HS-27A (cell line): ENCODE measurements at places on chromosomes 5 and 9.

DNA sequence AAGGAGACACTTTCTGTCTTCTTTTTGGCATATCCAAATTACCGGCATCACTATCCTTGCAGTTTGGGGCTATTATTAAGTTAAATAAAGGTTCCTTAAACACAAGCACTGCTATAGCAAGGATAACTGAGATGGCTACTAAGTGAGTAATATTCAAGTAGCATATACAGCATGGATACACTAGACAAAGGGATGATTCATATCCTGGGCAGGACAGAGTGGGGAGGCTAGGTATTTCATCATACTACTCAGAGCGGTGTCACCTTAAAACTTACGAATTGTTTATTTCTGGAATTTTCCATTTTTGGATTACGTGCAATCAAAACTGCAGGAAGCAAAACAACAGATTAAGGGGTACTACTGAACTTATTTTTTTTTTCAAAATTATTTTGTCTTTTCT is 54.1 kb downstream of the FER start:
- DNase-seq: peak; percentile 54

DNA sequence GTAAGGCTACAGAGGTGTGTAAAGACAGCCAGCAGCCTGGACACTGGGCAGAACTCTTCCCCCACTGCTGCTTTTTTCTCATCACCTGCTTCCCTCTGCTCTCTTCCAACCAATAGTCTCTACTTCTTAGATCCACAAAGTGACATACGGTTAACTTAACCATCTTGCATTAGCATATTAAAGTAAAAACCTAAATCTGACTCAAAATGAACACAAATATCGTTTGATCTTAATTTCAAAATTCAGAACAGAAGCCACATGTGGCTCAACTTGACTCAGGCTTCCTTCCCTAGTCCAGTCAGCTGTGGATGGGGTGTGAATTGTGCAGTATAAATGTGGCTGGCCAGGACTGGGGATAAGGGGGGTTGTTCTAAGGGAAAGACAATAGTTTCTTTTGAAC is 114.3 kb downstream of the STARD4 start:
- DNase-seq: no peak

GRCh38 chr5:74360535-74361210 is 279.9 kb downstream of the ENC1 start:
- no peak for DNase-seq

DNA sequence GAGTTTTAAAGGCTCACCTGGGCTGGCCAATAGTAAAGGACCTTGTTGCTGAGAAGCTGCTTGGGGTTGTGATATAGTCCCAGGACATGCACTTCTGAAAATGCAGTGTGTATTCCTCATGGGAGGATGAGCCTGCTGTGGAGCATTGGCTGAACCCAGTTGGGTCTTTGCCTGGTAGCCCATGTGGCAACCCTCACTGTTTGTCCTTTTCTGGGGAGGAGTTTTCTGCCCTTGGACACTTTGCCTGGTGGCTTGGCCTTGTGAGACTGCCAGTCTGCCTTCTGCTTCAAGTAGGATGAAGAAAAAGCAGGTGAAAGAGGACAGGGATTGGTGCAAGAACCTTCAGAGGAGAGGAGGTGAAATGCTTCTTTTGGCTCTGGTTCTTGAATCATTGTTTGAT is 4.0 kb downstream of the TENT4A start:
- DNase-seq: no peak

DNA sequence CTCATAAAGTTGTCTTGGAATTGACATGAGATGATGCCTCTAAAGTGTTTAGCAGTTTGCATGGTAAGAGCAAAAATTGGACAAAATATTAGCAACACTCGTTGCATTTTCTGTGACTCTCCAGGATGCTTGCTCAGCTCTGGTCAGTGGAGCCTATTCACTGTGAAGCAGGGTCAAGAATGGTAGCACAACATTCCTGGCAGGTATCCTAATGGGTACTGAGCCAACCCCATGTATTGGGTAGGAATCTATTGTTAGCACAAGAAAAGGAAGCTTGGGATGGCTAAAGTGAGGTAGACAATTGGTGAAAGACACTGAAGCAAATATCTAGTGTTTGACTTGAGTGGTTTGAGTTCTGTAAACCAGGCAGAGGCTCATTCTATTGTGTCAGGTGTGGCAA is 10.4 kb upstream of the ACTBL2 start:
- DNase-seq: no peak

GRCh38 chr5:39228596-39228995 is 9.2 kb upstream of the FYB1 start:
- no peak for DNase-seq

DNA sequence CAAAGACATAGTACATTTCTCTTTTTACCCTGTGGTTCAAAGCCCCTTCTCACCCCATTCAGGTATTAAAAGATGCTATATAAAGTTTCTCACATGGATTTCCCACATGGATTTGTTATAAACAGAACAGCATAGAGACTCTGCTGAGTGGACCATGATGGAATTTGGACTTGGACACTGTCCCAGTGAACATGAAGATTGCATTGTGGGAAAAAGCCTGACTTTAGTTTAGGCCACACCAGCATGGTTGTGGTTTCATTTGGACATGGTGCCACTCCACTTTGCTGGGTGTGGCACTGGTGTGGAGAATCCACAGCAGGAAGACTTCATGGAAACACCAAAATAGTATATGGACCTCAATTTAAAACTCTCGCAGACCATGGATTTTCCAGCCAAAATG is 124.6 kb downstream of the ARHGAP26 start:
- no peak for DNase-seq

GRCh38 chr9:73264631-73265030 is 113.0 kb downstream of the ANXA1 start:
- no peak for DNase-seq

GRCh38 chr5:90696153-90696552 is 137.6 kb downstream of the ADGRV1 start:
- no peak for DNase-seq

- DNase-seq: no peak
Observed at GRCh38 chr5:9339206-9339818, 206.6 kb downstream of the SEMA5A start.

DNA sequence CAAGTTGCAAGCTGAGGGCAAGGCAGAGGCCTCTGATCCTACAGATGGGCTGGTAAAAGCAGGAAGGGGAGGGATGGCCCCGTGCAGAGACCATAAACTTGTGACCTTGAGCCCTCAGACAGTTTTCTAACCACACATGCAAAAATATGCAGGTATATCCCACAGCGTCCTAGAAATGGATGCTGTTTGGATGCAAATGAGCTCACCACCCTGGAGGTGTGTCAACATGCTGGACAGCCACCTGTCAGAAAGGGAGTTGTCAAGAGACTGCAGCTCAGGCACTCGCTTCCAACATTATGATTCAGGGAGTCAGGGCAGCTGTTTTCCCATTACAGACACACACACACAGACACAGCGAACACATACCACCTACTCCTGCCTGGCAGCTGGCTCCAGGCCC is 97.3 kb upstream of the PANK3 start:
- DNase-seq: no peak

DNA sequence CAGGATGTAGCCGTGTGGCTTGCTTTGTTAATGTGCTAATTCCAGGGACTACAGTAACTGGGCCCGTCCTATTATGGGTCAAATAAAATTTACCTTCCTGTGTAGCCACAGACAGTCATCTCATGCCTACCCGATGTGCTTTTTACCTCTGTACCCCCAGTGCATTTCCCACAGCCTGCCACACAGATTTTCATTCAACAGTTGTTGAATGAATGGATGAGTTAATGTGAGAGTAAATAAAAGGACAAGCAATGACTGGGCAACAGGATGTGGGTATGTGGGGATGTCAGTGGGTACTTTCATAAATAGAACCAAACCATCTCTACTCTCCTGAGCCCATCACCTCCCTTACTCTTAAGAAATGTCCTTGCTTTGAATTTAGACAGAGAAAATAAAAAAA is 441.2 kb upstream of the ZNF462 start:
- no peak for DNase-seq

GRCh38 chr5:139193928-139194327 is 4.2 kb downstream of the SIL1 start:
- DNase-seq: no peak

- DNase-seq: no peak
Observed at GRCh38 chr9:70641031-70641430, 226.6 kb upstream of the KLF9 start.

DNA sequence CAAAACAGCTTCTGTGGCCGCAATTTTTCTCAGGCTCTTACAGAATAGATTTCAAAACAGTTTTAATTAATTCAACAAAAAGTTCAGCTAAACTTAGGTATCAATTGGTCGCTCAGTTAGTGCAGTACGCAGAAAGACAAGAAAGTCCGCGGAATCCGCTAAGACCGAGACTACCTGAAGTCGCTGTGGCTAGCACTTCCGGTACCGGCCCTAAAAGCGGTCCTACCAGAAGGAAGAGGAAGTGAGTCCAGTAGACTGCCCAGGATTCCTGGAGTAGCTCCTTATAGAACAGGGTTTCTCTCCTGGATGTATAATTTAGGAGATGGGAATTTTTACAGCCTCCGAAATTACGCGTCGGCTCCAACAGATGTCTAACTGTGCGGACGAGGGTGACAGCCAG is 16.6 kb upstream of the PCDHB2 start:
- no peak for DNase-seq
